Stimulated activated CD8-positive, alpha-beta memory T cell treated with anti-CD3 and anti-CD28 coated beads, Interleukin-7, amount 100 ng/mL, for 48 hours (primary cell): ENCODE measurements at places on chromosomes 6 and 20.

GRCh38 chr6:148351309-148351708 lies 8.7 kb downstream of the SASH1 start:
- no peak for DNase-seq

GRCh38 chr6:114419175-114419574 lies 76.4 kb upstream of the HS3ST5 start:
- no peak for DNase-seq

- no peak for DNase-seq
These were observed 309.0 kb upstream of the JARID2 start for GRCh38 chr6:14936861-14937260.

DNA sequence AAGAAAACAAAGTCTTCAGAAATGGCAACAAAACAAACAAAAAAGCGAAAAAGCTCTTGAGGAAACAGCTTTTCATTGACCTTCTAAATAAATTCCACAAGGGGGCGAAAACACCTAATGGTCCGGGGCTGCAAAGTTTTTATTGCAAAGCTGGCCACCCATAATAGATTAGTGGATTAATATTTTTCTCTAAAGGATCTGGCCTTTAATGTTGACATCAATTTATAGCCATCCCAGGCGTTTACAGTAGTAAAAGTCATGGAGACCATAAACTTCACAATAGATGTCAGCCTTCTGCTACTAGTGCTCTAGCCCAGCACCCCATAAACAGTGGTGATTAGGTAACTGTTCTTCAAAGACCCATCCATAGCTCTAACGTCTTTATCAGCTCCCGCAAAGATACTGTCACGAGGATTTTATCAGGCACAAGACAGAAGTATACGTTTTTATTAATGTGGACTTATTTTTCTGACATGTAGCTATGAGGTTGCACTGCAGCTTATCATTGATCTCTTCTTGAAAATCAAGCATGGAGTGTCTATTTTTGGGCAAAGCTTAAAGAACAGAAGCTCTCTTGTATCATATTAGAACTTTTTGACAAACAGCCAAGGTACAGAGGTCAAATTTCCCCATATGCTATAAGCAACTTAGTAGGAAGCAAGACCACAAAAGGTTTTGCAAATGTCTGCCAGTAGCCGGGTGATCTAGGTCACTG lies 4.7 kb downstream of the CITED2 start:
- no peak for DNase-seq

- DNase-seq = no peak
These were observed 282.8 kb upstream of the FOXQ1 start for GRCh38 chr6:1029141-1029540.

GRCh38 chr6:42959917-42960242 lies 674 bp upstream of the GNMT start:
- DNase-seq = no peak

GRCh38 chr6:77151241-77151640 lies 312.1 kb downstream of the HTR1B start:
- DNase-seq = no peak

- no peak for DNase-seq
These were observed 4.0 kb downstream of the BLTP3A start for GRCh38 chr6:34795836-34796425.

DNA sequence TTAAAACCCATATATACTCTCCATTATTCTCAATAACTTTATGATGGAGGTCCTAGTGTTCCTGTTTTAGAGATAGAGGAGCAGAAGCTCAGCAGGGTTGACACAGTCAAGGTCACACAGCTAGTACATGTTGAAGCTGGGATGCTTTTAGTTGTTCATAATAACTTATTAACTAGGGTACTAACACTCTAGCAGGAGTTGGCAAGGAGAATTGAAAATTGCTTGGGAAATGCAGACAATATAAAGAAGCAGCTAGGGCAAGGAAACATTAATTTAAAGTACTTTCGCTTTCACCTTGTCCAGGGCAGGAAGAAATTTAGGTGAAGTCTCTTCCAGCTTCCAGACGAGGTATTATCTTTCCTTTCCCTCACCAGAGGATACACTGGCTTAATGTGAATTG lies 133.7 kb downstream of the RCAN2 start:
- DNase-seq = no peak

- no peak for DNase-seq
These were observed 1.8 kb upstream of the JPH2 start for GRCh38 chr20:44188752-44189151.

GRCh38 chr6:12008366-12009179 lies 3.5 kb upstream of the HIVEP1 start:
- DNase-seq = peak; percentile 55

- DNase-seq = no peak
These were observed 219.5 kb downstream of the HACE1 start for GRCh38 chr6:104640150-104640700.

GRCh38 chr20:44334306-44334705 lies 2.5 kb upstream of the R3HDML start:
- no peak for DNase-seq

GRCh38 chr20:57860576-57860975 lies 150.8 kb upstream of the PMEPA1 start:
- no peak for DNase-seq

- DNase-seq = no peak
These were observed 158.2 kb upstream of the MCHR2 start for GRCh38 chr6:100152201-100152600.

GRCh38 chr6:43789447-43789846 lies 19.4 kb downstream of the VEGFA start:
- no peak for DNase-seq

GRCh38 chr20:38671186-38671585 lies 53.1 kb upstream of the SLC32A1 start:
- no peak for DNase-seq

- DNase-seq = no peak
These were observed 359.4 kb downstream of the CD83 start for GRCh38 chr6:14476793-14477531.

GRCh38 chr6:42162384-42162783 lies 10.8 kb upstream of the GUCA1A start:
- no peak for DNase-seq

DNA sequence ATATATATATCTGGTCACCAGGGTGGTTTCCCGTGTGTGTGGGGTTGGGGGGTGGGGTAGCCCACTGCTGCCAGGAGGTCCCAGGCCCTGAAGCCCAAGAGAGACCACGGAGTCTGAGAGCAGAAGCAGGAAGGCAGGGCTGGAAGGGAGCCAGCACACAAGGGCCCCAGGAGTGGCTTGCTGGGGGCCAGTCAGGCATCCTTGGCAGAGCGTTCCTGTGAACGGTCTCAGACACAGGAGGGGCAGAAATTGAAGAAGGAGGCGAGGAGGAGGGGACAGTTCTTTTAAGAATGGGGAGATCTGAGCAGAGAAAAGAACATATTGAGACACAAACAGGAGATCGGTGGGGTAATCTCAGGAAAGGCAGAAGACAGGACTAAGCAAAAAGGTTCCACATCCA lies 1.9 kb upstream of the EBF4 start:
- no peak for DNase-seq

- no peak for DNase-seq
These were observed 13.3 kb downstream of the DUSP22 start for GRCh38 chr6:305371-306206.

GRCh38 chr6:13813026-13813425 lies 1.3 kb downstream of the MCUR1 start:
- DNase-seq = no peak

GRCh38 chr6:1481286-1481685 lies 91.9 kb downstream of the FOXF2 start:
- no peak for DNase-seq

DNA sequence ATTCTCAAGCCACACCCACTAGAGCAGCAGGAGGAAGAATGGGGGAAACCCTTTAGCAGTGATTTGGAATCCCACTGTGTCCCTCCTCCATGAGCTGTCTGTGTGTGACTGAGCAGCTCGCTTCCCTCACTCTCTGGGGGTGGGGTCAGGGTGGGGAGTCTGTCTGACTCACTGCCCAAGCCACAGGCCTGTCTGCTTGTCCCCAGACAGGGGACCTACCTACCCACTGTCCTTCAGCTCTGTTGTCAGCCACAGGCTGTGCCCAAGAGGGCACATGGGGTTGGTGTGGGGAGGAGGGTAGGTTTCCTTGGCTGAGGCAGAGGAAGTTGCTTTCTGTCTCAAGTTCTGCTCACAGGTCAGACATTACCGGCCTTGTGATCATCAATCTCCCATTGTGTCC lies 127.0 kb downstream of the MAFB start:
- DNase-seq = no peak

- DNase-seq = no peak
These were observed 435.4 kb downstream of the MMUT start for GRCh38 chr6:49027644-49028043.

DNA sequence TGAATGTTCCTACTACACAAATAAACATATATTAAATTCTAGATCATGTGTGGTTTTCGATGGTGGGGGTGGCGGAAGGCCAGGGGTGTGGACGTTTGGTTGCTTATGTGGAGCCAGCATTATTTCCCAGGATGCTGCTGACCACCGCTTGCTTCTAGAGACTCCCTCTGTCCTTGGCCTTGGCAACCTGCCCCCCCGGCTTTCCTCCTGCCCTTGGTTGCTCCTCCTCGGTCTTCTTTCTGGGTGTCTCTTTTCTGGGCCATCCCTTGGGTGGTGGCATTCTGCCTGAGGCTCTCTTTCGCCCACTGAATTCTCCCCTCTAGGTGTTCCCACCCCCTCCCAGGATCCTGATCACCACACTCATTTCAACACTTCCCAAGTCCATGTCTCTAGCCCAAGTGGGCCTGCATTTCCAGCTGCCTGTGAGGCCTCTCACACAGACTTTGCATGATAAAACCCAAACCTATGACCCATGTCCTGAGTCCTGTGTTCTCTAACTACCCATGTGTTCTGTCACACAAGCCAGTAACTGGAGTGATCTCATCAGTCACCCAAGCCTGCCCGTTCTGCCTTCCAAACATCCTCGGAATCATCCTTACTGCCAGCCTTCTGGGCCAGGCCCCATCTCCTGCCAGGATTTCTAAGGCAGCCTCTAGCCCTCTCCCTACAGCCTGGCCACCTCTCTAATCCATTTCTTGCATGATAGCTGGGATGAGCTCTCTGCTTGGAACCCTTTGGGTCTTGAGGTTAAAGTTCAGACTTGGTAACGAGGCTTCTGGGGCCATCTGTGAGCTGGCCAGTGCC lies 71.2 kb downstream of the CDS2 start:
- no peak for DNase-seq

GRCh38 chr20:4666001-4666479 lies 55.7 kb upstream of the PRND start:
- DNase-seq = no peak

DNA sequence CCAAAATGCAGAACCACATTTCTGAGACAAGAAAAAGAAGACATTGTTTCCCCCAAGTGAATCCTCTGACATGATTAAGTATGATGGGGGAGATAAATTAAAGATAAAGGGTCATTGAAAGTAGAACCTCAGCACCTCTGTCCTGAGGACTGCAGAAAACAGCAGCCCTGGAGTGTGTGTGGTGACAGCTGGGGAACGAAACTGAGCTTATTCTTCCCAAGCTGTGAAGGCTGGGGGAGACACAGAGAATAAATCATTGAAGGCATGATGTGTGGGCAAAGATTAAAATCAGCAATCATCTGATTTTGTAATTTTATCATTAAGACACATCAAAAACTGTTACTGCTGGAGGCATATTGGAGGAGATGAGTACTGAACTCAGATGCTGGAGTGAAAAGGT lies 67.5 kb upstream of the GPR6 start:
- DNase-seq = no peak

GRCh38 chr20:10609770-10610169 lies 64.0 kb downstream of the JAG1 start:
- DNase-seq = no peak

DNA sequence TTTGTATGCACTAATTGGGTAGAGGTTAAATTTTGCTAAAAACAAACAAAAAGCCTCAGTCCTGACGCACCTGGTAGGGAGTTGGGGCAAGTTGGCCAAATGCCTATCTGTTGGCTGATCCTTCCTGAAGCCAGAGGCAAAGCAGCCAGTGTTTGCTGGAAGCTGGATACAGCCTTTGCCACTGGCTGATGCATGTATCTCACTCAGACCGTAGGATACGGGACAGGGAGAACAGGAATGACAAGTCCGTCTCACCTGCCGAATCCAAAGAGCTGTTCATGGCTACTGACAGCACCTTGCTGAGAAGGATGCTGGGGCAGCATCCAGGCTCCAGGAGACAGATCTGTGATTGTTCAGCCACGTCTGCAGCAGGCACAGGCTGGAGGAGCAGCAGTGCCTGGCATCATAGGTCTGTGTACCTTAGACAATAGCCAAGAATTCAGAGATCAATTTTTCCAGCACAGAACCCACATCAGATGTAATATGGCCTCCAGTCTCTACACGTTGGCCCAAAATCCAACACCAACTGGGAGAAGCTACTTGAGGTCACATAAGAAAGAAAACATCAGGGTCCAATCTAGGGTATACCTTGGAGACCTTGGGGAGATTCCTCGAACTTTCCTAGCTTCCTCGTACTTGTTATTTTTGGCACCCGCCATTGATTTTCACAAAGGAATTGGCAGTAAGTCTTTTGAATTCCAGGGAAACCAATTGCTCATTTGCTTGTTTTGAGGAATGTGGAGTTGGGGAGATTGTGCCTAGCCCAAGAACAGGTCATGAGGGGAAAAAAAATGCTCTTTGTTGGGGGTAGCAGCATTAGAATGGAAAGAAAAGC lies 108.5 kb upstream of the ARMC2 start:
- no peak for DNase-seq

GRCh38 chr6:155419161-155419560 lies 36.5 kb downstream of the NOX3 start:
- DNase-seq = peak; percentile 12

- DNase-seq = no peak
These were observed 13.0 kb upstream of the RCAN2 start for GRCh38 chr6:46504242-46504641.

DNA sequence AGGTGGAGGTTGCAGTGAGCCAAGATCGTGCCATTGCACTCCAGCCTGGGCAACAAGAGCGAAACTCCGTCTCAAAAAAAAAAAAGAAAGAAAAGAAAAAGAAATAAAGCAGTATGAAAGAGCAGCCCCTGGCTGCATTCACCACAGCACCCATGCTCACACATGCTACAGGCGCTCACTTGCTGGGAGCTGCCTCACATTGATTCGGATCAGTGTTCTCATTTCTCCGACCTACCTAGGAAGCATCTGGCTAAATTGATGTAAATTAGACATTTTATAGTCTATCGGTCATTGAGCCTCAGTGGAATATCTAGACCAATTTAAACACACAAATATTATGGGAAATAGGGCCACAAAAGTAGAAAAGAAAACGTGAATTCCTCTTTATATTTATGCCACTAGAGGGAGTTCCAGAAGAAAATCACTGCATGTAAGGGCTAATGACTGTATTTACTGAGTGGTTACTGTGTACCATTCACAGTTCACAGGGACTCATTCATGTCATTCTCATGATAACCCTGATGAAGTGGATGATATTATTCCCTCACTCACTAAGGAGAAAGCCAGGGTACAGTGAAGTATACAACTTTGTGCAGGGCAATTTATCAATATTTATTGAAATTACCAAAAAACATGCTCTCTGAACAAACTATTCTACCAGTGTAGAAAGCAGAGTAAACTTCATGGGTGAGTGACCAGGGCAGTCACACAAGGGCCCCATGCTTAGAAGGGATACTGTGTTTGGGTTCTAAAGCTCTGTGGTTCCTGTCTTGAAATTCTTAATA lies 5.3 kb upstream of the MOG start:
- DNase-seq = no peak

- DNase-seq = no peak
These were observed 14.7 kb downstream of the AKIRIN2 start for GRCh38 chr6:87687296-87687695.

GRCh38 chr6:155197932-155198331 lies 65.9 kb upstream of the CLDN20 start:
- no peak for DNase-seq
